ENCODE measurements at places on chromosomes 4 and X.

GRCh38 chrX:135632353-135632752 lies 81.1 kb upstream of the CT45A1 start:
- no peak for DNase-seq

GRCh38 chr4:77199276-77199675 lies 42.3 kb downstream of the CCNG2 start:
- DNase-seq = no peak

DNA sequence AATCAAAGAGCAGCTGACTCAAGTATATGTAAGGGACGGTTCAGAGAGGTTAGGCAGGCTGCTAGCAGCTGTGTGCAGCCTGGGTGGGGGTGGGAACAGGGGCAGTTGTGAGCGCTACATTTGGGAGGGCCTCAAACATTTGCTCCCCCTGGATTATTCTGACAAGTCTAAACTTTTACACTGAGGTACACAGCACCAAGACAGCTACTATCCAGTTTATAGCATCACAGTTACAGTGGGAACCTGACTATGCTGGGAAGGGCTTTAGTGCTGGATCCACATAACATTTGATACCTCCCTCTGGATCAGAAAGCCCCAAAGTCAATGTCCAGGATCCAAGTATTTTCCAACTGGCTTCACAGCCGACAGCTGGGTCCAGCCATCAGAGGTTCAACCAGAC lies 55.8 kb upstream of the GIMD1 start:
- DNase-seq = no peak

GRCh38 chrX:9804444-9804843 lies 18.2 kb downstream of the SHROOM2 start:
- DNase-seq = no peak

DNA sequence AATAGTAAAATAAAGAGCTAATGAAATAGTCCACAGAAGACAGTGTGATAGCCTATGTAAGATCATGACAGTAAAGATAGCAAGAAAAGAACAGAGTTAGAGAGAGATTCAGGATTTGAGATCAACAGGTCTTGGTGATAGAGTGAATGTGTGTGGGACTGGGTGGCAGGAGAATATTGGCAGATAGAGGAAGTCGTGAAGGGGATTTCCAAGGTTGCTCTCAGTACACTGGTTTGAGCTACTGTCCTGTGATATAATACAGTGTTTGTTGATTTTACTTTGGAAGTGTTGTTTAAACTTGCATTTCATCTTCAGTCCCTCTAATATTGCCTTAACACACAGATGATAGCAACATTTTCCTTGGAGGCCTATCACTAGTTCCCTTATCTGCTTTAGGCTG lies 44.1 kb downstream of the DTHD1 start:
- no peak for DNase-seq

DNA sequence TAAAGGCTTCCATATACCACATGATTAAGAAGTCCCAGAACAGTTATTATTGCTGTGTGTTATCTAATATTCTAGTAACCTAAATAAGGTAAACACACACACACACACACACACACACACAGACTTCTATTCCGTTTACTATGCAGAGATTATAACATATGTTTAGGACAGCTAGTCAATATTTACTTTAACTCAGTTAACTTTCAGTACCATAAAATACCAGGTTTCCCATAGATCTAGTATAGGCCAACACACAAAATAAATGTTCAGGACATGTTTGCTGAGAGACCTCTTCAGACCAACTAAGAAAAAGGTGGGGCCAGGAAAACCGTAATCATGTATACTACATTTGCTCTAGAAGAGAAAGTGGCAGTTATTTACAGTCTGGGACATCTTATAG lies 365.5 kb downstream of the KLHL13 start:
- no peak for DNase-seq

GRCh38 chrX:19372170-19372546 lies 28.4 kb downstream of the PDHA1 start:
- peak; percentile 16 for DNase-seq

DNA sequence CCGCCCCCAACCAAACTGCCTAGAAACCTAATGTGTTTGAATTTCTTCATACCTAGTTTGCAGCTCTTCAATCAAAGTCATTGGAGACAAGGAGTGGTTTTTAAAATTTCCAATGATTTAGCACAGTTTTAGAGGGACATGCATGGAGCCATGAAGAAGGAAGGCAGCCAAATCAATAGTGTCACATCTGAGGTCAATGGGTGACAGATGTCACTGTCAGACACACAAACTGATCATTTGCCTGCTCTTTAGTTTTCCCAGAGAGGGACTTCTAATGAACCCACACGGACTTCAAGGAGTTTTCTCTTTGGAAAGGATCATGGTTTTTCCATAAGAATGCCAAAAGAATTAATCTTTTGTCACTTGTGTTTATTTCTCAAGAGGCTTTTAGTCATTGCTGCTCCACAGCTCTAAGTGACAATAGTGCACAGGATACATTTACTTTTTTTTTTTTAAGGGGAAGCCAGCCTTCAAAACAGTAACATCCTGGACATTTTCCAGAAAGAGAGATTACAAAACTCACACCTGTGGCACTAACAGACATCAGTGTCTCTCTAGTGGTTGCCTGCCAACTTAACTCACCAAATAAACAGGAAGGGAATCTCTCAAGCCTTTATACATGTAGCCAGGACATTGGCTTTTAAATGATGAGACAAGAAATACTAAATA lies 251.1 kb upstream of the DIAPH2 start:
- no peak for DNase-seq

All from activated CD8-positive, alpha-beta memory T cell treated with anti-CD3 and anti-CD28 coated beads for 1 hour (primary cell).